ENCODE measurements at places on chromosomes 11 and 22. TPM values are rescaled to one million over a fixed set of nuclear protein-coding genes. Genes with fewer than 3 reads are reported as not detected.

DNA sequence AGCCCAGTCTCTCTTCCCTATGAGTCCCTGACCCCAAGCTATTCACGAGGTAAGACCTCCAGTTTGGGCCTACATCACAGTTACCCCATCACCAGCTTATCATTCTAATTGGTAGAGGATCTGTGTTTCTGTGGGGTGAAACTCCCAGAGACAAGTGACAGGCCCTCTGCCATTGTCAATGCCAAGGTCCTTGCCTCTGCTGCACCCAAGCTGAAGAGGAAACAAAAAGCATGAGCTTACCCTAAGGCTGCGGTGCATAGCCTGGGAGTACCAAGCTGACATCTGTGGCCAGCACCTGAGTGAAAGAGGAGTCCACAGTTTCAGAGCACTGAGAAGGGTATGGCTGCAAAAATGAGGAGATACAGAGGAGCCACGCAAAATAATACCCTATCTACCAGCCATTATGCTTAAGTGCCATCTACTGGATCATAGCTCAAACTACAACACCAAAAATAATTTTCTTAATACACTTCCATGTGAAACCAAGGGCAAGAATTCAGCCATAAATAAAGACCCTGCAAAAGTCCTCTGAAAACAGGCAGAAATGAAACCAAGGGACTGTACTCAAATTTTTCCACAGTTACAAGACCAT lies 62.3 kb upstream of the ANO5 start:
- DNase-seq = no peak

DNA sequence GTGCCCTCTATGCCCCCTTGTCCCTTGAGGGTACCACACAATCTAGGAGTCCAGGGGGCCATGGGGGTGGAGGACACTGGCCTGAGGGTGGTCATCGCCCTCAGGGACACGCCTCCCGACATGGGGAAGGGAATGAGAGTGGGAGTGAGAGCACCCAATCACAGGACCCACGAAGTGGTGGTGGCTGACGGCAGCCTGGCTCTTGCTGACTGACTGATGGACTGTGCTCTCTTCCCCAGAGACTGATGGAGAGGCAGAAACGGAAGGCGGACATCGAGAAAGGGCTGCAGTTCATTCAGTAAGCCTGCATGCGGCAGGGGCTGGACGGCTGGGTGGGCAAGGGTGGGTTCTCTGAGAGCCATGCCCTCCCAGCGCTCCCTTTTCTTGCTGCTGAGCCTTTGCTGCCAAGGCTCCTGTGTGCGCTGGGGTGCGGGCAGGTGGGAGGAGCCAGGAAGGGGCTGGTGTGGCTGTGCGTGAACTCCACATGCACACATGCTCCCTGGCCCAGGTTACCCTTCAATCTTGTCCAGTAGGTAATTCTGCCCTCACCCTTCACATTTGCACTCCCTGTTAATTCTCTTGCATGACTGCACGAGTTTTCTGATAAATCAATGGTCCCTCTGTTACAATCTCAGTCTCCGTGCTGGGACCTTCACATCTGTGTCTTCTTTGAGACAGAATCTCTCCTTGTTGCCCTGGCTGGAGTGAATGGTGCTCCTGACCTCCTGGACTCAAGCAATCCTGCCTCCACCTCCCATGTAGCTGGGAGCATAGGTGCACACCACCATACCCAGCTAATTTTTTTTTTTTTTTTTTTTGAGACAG lies 19.3 kb downstream of the ZC3H7B start:
- no peak for DNase-seq

DNA sequence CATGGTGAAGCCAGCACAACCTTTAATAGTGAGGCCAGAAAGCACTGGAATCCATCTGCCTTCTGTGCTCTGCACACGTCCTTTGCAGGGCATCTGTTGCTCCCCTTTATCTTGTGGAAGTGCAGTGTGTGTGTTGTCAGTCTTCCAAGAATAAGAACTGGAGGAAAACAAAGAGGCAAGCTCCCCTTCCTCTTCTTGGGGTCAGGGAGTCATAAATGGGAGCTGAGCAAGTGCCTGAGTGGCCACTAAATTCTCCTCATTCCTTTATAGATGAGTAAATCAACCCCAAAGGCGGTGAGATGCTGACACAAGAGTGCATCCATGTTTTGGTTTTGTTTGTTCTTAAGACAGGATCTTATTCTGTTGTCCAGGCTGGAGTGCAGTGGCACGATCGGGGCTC lies 38.3 kb downstream of the WT1 start:
- DNase-seq = no peak

DNA sequence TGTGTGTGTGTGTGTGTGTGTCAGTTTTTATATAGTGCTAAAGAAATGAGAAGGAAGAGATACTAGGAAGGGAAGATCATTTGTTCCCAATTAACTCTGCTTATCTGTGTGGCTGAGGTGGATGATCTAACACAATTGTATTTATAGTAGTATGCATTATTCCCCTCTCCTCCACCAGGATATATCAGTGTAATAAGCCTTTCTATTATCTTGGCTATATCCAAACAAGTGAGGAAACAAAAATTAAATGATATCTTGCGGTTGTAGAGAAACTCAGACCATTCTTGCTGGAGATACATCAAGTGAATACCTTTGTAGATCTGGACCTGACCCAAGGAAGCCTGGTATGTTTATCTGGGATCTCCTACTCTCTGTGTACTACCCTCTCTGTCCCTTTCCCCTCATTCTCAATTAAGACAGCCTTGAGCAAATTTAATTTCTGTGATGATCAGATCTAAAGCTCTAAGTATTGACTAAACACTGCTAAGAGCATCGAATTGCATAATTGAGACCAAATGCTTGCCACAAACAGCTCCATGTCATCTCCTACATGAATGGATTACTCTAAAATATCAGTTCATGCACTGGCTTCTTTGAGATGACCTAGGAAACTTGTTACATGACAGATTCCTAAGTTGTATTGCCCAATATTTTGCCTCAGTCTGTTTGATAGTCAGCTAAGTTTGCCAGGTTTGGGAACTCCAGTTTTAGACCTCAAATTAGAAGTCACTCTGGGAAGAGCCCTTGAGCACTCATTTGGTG lies 185.3 kb upstream of the CTSC start:
- DNase-seq = no peak

DNA sequence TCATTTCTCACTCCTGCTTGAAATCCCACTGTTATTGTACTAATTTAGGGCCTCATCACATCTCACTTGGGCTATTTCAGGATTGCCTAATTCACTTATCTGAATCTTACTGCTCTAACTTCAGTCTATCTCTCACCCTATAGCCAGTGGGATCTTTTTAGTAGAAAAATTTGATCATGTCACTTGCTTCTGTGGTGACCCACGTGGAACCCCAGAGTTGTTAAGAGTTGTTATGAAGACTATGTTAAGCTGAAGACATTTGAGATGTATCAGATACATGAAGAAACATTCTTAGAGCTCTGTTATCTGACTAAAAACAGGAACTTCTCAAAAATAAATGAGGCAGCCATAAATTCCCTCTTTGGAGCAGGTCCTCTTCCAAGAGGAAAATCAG lies 1375.6 kb upstream of the TENM4 start:
- no peak for DNase-seq

DNA sequence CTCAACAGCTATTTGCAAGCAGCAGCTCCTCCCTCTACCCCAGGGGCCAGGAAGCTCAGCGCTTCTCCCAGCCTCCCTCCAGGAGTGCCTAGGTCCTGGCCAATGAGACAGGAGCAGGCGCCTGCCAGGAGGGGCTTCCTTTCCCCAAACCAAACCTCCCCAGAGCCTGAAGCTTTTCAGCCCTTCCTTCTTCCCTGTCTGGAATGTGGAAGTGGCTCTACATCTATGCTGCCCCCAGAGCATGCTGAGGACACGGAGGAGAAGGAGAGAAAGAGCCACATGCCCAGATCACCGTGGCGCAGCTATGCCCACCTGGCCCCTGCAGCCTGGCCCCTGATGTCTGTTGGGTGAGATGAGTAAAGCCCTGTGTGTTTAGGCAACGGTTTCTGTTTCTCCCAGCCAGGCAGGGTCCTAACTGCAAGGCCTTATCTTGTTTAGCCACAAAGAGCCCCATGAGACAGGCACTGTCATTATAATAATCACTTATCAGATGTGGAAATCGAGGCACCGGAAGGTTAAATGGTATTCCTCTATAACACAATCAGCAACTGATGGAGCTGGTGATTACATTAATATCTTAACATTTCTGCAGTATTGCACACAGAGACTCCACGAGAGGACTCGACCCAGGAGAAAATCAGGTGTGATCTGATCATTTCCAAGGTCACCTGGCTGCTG lies 315.8 kb downstream of the CTTN start:
- DNase-seq = no peak

DNA sequence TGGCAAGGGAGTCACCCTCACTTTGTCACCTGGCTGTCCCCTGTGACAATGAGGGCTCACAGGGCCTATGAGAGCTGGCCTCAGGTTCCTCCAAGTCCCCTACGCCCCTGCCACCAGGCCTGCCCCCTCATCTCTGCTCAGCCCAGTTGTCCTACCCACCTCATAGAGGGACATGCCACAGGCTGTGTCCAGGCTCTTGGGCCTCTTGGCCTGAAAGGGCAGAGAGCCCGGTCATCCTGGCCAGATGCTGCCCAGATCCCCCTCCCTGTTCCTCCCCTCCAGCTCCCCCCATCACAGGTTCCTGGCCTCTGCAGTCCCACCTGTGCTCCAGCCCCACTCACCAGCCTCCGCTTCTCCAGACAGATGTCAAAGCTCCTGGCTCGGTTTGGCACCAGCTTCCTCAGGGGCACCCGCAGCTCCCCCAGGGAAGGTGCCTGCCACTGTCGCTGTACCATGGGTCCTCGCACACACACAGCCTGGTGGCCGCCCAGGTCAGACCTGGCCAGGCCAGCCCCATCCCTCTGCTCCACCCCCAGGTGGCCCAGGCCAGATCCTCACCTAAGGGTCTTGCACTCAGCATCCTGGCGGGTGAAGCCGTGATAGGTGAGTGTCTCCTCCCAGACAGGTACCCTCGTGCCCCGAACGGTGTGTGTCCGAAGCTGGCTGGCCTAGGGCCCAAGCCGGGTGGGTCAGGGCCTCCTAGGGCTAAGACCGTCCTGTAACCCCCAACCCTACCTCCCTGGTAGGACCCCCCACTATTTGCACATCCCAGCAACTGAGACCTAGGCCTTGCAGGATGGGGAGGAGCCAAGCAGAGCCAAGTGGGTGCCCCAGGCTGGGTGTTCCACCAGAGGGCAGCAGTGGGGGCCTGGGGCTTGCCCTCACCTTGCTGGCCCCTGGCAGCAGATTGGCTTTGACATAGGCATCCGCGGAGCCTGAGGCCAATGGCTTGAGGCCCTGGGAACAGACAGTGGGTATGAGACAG lies 8.3 kb downstream of the NDUFV1 start:
- DNase-seq = peak; percentile 46

- no peak for DNase-seq
Measured at GRCh38 chr11:87908086-87908485, 267.2 kb downstream of the RAB38 start.

- peak; percentile 48 for DNase-seq
Measured at GRCh38 chr11:66277471-66278362, at the start of gene CNIH2. Gene CNIH2, plus strand, starts transcription at chr11:66278175. Its CDS starts 282 bp downstream, at chr11:66278457.

DNA sequence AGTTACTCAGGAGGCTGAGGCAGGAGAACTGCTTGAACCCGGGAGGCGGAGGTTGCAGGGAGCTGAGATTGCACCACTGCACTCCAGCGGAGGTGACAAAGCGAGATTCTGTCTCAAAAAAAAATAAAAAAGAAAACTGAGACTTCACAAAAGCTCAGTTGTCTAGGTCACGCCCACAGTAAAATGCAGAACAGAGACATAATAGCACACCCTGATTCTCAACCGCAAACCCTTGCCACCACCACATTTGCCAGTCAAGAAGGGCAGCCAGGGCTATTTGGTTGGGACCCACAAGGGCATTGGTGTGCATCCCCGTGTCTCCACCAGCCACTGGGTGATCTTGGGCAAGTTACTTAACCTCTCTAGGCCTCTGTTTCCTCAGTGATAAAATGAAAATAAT lies 25.4 kb downstream of the CREB3L1 start:
- DNase-seq = no peak

GRCh38 chr11:73340164-73340563 lies 32.1 kb downstream of the ARHGEF17 start:
- DNase-seq = no peak

DNA sequence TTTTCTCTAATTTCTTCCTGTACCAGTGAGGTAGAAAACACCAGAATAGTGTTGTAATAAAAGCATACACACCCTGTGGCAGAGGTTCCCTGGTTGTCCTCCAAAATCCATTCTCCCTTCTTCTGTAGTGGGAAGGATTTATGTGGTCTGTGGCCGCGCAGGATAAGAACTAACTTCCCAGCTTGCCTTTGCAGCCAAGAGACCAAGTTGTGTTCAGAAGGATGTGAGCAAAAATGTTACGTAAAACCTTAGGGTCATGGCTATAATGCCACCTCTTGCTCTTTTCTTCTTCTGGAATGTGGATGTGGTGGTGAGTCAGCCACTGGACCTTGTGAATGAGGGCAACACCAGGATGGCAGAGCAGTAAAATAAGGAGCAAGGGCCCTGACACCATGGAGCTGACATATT lies 28.4 kb downstream of the CCDC90B start:
- no peak for DNase-seq

DNA sequence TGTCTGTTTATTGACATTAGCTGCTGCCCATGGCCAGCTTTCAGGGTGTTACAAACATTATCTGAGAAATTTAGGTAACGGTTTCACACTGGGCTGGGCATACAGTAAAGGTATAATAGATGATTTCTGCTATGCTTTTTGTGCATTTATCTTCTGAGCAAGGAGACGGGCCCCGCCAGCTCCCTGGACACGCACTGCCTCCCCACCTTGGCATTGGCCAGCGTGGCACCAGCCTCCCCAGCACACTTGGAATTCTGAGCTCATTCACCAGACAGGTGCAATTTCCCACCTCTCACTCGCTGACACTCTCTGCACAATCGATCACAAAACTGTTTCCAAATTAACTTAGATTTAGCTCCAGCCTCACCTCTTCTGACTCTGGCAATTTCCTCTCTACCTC lies 222.8 kb downstream of the CEP164 start:
- no peak for DNase-seq

- no peak for DNase-seq
Measured at GRCh38 chr11:27949951-27950738, 157.8 kb downstream of the KIF18A start.

- no peak for DNase-seq
Measured at GRCh38 chr11:83493917-83494316, 207.8 kb upstream of the CCDC90B start.

The TMEM25 gene
- 28.6 TPM for total RNA-seq

The FXYD2 gene
- total RNA-seq = 0.26 TPM

The UCP3 gene
- total RNA-seq = 4.0 TPM

The GP1BB gene
- 4.8 TPM for total RNA-seq

The VSIG10L2 gene
- not detected for total RNA-seq

The SMTNL1 gene
- not detected for total RNA-seq
